ENCODE measurements at places on chromosomes 13 and 19.

DNA sequence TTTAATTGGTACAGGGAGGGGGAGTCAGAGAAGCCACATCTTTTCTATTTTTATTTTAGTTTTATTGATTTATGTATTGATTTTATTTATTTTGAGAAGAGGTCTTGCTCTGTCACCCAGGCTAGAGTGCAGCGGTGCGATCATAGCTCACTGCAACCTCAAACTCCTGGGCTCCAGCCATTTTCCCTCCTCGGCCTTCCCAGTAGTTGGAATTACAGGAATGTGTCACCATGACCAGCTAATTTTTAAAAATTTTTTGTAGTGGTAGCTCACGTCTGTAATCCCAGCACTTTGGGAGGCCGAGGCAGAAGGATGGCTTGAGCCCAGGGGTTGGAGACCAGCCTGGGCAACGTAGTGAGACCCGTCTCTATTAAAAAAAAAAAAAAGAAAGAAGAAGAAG, 4.1 kb downstream of the IL27RA start:
- DNase-seq, result no peak

DNA sequence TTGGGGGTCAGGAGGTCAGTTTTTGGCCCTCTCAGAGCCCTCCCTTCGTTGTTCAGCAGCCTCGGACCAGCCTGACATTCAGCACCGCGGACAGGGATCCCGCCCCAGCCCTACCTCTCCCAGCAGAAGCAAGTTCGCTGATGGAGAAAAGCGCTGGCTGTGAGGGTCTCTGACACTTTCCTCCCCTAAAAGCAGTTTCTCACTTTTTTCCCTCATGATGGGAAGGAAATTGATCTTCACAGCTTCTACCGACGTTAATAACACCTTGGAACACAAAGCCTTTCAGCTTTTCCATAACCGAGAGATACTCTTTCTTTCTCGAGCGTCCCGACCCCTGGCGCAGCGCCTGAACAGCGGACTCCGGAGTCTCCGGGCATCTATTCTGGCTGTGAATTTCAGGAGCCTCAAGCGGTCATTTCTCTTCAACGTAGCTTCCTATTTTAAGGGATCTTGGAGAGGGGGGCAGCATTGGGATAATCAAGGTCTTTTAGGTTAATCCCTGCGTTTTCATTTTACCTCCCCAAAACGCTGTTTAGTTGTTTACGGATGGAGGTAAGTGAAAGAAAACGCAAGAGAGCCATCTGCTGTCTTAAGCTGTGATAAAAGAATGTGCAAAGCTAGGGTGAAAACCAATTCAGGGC, 467.2 kb downstream of the ITGBL1 start:
- DNase-seq, result peak; percentile 18

DNA sequence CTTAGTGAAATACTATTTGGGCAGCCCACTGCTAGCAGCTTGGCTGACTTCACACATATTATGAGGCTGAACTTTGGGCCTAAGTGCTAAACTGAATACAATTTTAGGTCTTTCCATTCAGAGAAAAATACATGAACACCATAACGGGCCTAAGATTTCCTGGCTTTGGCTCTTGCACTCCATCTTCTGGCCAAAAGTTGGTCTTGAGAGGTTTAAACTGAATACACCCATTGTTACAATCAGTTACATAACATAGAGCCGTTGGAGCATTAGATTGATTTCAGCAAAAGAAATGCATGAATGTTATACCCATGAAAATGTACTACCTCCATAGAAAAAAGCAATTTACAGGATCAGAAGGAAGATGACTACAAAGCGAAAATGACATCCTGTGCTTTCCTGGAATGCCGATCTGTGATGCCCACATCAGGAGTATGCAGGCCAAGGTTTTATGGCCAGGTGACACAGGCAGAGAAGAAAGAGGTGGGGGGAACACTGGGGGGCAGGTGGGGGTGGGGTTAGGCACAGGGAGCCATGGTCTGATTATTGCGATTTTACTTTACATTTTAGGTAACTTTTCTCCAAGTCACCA, 11.1 kb upstream of the SHISA2 start:
- no peak for DNase-seq

DNA sequence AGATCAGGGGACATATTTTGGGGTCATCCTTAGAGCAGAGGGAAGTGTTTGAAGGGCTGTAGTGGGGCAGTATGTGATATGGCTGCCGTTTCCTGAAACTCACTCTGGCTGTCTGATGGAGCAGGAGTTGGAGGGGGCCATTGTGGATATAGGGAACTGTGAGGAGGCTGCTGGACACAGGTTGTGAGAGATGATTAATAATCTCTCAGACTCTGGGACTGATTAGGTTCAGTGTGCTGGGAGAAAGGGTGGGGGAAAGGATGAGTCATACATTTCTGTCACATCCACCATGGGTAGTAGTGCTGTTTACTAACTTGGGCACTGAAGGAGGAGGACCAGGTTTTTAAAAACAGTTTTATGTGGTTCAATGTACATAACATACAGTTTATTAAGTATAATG, 4.8 kb downstream of the B3GLCT start:
- no peak for DNase-seq

DNA sequence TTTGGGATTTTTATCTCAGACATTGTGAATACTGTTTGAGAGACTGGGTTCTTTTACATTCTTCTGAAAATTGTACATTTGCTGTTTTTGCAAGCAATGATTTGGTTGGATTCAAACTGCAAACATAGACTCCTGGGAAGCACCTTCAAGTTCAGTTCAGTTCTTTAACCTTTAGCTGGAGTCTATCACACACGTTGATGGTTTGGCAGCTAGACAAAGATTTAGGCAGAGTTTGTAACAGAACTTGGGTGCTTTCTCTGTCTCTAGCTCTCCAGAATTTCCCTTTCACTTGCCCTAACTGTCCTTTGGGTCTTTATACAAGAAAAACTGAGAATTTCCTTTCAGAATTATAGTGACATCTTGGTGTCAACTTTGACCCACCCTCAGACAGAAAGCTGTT, 556.6 kb downstream of the DIAPH3 start:
- no peak for DNase-seq

DNA sequence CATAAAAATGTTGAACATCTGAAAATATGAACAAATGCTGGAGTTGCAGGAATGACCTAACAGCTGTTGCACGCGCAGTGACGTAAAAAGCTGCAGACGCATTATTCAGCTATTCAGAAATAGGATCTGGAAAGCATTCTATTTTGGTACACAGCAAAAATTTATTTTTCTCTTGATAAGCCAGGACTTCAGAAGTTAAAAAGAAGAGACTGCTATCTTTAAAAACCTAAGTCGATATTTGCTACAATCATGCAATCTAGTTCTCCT, 36.9 kb upstream of the STARD13 start:
- no peak for DNase-seq

GRCh38 chr13:79398127-79398526, 7.9 kb downstream of the RBM26 start:
- DNase-seq, result no peak

DNA sequence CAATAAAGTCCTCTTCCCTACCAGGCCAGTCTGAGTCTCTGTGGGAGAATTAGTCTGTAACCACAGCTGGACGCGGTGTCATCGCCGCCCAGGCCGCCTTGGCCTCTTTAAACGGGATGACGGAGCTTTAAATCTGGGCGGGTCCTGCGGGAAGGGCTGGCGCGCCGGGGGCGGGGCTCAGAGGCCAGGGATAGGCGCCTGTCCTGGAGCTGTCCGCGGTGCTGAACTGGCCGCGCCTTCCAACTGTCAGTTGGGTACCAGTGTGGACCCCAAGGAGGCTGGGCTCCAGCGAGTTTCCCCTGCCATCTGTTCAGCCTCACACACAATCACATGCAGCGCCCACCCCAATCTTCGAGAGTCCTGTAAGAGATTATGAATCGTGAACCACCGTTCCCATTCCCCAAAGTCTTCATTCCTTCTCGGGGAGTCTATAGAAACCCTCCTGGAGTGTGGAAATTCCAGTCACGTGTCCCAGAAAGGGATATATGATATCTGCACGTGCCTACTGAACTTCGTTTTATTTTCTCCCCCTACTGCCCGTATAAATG, 11.5 kb downstream of the APLP1 start:
- no peak for DNase-seq

- no peak for DNase-seq
Observed at GRCh38 chr13:30735872-30736175, 481 bp downstream of the ALOX5AP start.

DNA sequence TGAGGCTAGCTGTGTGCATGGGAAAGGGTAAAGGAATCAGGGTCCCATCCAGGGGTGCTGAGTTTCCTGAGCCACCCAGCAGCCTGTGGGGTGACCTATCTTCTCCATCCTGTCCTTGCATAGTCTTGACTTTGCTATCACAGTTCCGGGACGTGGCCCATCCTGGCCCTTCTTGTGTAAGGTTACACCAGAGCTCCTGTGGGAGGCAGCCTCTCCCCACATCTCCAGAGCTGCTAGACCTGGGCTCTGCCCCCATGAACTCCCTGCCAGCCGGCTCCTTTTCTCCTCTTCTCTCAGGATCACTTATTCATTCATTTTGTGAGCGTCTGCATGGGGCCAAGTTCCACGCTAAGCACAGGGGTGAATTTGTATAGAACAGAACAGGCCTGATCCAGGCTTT, 238.9 kb downstream of the TSHZ3 start:
- DNase-seq, result no peak

- DNase-seq, result no peak
Observed at GRCh38 chr13:43335764-43336163, 312.4 kb downstream of the DNAJC15 start.

GRCh38 chr19:34236035-34236987, 18.0 kb upstream of the GARRE1 start:
- no peak for DNase-seq

DNA sequence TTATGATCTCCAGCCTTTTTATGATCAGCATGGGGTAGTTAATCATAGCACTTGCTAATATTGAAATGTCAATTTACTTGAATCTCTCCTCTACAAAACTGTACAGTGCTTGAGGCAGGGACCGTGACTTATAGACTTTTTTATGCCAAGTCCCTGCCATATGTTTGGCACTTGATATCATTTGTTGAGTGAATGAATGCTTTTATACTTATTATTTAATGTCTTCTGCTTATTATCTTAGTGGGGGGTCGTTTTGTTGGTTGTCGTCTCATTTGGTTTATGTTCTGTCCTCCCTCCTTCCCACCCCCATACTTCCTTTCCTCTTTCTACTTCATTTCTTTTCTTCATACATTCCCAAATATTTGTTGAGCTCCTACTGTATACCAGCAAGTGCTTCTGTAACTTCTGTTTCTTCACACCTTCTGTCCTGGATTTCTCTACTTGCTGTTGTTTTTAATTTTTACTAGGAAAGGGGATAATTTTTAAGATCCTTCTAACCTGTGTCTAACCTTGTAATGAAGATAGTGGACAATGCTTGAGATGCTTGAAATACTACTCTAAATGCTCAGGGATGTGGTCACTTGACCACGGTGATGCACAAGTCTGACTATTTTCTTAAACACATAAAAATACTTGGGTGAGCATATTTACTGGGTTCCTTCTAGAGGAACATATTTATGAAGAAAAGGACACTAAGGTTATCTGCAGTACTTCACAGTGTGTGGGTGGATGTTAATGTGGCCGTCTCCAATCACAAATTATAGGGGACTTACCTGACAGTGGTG, 223.8 kb downstream of the TDRD3 start:
- DNase-seq, result no peak

- no peak for DNase-seq
Observed at GRCh38 chr19:33568706-33569105, 47.1 kb upstream of the PEPD start.

- DNase-seq, result peak; percentile 50
Observed at GRCh38 chr13:79287939-79288795, 117.9 kb downstream of the RBM26 start.

GRCh38 chr19:42154471-42155323, 22.5 kb upstream of the POU2F2 start:
- no peak for DNase-seq

GRCh38 chr13:36666477-36667229, 7.2 kb upstream of the SERTM1 start:
- DNase-seq, result no peak

DNA sequence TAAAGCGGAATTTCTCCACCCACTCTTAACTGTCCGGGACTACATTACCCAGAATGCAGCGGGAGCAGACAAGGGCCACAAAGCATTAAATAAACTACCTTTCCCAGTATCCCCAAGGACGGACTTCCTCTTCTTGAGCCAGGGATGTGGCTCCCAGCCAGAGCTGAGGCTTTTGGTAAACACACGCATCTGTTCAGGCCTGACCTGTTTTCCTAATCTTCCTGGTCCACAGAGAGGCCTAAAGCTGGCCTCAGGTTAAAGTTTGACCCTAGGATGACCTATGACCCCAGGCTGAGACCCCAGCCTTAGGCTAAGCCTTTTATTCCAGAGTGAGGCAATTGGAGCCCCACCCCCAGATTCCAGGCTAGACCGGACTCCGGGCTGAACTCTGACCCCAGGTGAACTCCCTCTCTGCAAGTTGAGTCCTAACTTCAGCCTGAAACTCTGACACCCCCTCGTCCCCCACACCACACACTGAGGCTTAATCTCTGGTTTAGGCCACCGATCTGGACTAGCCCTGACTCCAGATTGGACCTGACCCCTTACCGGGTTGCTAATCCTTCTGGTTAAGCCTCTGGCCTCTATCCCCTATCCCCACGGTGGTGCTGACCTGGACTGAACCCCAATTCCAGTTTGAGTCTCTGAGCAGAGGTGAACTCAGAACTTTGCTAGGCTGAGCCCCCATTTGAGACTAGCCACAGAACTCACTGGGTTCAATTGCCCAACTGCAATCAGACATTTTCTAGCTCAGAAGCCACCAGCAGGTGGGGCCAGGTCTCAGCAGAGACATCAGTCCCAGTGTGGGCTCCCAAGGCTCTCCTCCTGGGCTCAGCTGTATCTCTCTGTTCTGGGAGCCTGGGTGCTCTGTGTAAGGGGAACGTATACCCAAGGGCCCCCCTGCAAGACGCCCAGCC, 750 bp upstream of the GPR108 start:
- DNase-seq, result peak; percentile 65

DNA sequence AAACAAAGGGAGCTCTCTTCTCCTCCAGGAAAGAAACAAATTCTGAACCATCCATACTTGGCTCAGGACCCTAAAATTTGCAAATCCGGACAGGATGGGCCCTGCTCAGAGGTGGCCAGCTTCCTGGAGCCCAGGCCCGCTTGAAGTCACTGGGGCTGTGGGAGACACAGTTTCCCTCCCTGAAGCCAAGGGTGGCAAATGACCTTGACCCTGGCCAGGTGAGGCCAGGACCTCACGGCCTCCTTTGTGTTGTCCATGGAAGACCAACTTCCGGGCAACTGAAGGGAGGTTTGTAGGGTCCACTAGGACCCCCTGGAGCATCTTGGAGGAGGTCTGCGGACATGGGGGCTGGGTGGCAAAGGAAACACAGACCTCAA, 5.5 kb downstream of the NANOS3 start:
- DNase-seq, result no peak

GRCh38 chr13:34003656-34004055, 185.7 kb downstream of the RFC3 start:
- no peak for DNase-seq

DNA sequence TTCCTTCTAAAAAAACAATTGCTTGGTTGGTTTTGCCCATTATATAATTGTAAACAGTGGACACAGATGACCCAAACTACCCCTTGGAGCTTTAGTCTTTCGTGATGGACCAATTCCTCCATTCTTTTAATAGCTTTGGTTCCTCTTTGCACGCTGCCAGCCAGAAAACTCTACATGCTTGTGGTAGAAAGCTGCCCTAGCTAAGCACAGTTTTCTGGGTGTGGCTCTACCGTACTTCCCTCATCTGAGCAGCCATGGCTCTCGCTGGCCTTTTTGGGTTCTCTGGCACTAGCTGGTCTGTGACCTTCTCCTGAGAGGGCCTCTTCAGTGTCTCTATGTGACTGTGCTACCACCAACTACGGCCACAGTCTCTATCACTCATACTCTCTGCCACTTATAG, 29.9 kb upstream of the CEBPA start:
- no peak for DNase-seq

GRCh38 chr19:55251341-55252081, 7.3 kb downstream of the PPP6R1 start:
- DNase-seq, result no peak

GRCh38 chr13:22055259-22055658, 384.4 kb downstream of the FGF9 start:
- DNase-seq, result no peak
